ENCODE measurements at places on chromosomes 3 and 15. TPM values are rescaled to one million over a fixed set of nuclear protein-coding genes. Genes with fewer than 3 reads are reported as not detected.

The XYLB gene
- polyA plus RNA-seq, result 7.9 TPM

GRCh38 chr3:186365202-186365974, 3.4 kb upstream of the DGKG start:
- no peak for DNase-seq

DNA sequence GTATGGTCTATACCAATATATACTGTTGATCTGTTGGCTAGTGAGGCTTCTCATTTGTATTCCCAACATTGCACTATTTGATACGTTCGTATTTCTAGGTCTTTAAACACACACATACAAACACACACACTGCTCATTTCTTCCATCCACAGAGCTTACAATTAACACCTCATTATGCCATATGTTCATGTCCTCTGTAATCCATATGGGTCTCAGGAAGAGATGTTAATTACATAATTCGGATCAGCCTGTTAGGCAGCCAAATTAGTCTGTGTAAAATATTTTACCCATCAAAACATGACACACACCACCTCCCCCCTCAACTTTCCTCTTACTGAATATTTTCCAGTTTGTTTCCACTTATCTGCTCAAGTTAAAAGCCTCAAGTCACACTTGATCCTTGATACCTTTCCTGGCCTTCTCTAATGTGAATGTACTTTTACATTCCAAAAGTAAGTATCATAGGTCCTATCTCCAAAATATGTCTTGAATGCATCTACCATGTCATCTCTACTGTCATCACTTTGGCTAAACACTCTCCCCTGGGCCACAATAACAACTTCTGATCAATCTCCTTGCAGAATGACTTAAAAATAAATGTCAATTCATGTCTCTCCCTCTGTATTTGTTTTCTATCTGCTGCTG, 28.2 kb downstream of the EOGT start:
- no peak for DNase-seq

The RHOA gene
- 345 TPM for polyA plus RNA-seq

DNA sequence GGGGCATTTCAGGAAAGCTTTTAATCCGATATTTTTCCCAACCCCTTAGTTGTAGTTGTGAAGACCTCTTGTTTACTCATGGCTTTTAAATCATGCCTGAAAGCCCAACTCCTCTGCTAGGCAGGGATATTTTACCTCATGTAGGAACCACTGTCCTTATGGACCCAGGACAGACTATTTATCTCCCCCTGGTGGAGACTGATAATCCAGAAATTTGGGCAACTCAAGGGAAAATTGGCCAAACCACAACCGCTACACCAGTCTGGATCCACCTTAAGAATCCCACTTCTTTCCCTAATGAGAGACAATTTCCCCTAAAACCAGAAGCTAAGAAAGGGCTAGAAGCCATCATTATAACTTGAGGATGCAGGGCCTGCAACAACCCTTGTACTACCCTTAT, 248.1 kb upstream of the STAC start:
- DNase-seq, result no peak

DNA sequence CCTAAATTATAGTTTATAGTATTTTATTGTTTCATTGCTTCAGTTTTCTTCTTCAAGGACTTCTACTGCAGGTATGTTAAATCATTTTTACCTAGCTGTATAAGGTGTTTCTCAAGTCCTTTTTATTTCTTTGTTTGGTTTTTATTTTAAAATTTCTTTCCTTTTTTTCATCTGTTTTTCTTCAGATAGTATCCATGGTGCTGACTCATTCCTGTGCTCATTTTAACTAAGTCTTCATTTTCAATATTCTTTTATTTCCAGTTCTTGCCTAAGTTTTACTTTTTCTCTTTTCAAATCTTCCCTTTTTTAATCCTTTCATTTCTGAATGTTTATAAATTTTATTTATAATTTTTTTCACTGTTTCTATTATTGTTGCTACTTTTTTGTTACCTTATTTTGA, 42.3 kb upstream of the STIMATE start:
- DNase-seq, result no peak

The SLC28A2 gene
- polyA plus RNA-seq, result 0.17 TPM

- no peak for DNase-seq
Measured at GRCh38 chr15:56608140-56608778, 125.0 kb downstream of the ZNF280D start.

The SGO1 gene
- 0.37 TPM for polyA plus RNA-seq

- DNase-seq, result no peak
Measured at GRCh38 chr3:124261306-124261705, 269.4 kb upstream of the ROPN1 start.

DNA sequence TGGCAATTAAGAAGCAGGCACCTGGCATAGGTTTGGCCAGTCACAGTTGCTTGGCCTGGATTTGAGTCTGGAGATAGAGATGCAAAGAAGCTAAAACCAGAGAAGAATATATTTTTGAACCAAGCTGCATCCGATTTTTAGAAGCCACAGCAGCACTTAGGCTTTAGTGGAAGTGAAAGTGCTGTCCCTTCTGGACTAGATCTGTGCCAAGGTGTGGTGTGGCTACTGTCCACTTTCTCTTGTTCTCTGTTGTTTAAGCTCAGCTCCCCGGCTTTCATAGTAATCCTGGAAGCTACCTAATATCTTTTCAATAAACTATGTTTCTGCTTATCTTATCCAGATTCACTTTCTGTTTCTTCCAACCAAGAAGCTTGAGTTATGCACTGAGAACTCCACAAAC, 183.4 kb upstream of the THRB start:
- no peak for DNase-seq

GRCh38 chr15:90957031-90957790, 2.5 kb downstream of the RCCD1 start:
- DNase-seq, result peak; percentile 59

- DNase-seq, result no peak
Measured at GRCh38 chr15:92492551-92493115, 99.0 kb downstream of the ST8SIA2 start.

The DAZL gene
- polyA plus RNA-seq, result not detected

DNA sequence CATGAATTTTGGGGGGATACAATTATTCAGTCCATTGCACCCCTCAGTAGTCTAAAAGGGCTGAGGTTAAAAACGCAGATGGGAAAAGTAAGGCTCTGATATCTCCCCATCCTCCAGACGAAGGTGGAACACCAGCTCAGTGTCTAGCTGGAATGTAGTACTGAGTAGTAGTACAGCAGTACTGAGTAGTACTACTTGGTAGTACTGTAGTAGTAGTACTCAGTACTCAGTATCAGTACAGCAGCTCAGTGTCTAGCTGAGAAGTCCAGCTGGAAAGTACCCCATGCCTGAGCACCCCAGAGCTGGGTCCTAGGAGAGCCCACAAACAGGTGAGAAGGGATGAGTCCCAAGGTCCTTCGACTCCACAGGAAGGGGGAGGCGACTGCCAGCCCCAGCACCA, 148.7 kb downstream of the XXYLT1 start:
- DNase-seq, result no peak

DNA sequence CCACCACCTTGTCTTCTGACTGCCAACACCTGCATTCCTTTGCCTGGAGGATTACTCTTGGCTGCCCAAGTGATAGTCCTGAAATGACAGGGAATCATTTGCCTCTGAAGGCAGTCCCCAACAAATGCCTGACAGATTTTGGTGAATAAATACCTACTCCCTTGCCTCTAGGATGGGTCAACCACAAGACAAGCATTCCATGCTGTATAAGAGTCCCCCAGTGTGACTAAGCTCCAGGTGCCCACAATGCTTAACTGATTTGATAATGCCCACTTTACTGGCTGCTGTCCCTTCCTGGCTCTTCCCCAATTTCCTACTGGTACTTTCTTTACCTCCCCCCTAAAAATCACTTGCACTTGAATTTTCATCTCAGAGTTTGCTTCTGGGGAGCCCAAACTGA, 14.8 kb downstream of the THRB start:
- no peak for DNase-seq

DNA sequence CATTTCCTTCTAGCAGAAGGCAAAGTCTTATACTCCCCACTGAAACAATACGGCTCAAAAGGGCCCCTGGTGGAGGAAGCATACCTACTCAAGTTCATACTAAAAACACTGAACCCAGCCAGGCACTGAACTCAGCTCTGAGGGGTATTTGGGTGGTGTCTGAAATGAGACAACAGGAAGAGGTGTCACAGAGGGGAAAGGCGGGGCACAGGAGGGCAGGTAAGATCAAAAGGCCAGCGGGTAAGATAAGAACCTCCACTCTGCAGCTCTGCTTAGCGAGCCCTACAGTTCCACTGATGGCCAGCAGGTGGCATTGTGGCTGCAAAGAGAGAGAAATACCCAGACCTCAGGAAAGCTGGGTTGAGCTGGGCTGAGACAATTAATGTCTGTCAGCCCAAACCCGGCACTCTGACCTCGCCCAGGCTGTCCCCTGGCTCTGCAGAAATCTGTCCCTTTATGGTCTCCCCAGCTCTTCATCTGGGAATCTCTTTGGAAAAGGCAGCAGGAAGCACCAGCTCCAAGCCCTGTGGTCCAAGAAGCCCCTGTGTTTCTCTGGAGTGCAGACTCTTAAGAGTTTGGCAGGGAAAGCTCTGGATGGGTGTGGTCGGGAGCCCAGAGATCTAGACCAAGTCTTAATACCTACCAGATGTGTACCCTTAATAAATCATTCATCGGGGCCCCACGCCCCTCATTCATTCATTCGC, 8.4 kb downstream of the MFGE8 start:
- DNase-seq, result peak; percentile 84

DNA sequence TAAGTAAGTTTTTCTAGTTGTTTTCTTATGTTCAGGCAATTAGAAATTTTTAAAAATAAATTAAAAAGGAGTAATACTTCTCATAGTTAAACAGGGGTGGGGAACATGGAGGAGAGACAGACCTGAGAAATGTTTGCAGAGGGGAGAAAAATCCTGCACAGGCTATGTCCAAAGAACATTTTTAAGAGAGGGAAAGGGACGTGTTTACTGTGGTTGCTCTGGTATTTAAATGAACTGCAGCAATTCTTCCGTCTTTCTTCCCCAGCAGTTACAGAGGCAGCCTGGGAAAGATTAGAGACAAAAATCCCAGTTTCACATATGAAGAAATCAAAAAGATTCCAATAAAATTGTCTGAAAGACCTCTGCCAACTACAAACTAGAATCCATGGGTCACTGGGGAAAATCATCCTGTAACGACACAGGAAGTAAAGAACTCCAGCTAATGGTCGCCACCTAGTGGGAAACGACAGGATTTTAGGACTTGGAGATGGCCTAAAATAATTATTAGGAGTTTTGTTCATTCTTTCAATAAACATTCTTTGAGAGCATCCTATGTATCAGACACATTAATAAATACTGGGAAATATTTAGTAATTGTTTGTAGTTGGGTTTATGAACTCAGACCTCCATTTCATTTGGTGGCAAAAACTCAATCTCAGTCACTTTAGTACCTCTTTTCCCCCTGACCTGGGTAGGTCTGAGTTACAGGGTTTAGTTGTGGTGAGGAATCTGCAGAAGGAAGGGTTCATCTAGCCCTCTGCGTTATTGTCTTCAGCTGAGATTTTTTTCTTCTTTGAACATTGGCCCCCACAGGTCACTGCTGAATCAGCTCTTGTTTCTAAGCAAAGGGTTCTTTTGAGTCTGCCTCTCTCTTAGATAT, 69.9 kb upstream of the GOLIM4 start:
- DNase-seq, result peak; percentile 49

- DNase-seq, result no peak
Measured at GRCh38 chr3:124347418-124347817, 355.5 kb upstream of the ROPN1 start.

The CIB2 gene
- 29.9 TPM for polyA plus RNA-seq

DNA sequence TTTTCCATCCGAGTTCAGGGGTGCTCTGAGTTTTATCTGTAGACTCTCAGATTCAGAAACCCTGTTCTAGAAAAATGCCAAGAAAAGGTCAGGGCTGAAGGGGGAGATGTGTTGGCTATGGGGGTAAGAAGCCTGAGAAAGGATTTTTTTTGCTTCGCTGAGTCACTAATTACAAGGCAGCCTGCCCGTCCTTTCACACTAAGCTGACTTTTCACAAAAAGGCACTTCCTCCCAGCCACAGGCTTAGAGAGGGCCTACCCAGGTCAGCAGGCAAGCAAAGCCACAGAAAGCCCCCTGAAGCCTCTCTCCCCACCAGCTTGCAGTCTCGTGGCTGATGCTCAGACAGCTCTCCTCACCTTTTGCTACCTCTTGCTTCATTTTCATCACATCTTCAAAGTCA, 192.6 kb upstream of the PRICKLE2 start:
- DNase-seq, result peak; percentile 54
